Aorta (tissue), 5 donors: ENCODE measurements at places on chromosomes 6 and 20. TPM values are rescaled to one million over a fixed set of nuclear protein-coding genes. Genes with fewer than 3 reads are reported as not detected.
A peak's percentile ranks its signal among the peaks of the same experiment; 100 is the strongest.

DDX43 gene
- polyA plus RNA-seq: not detected

ME1 gene
- polyA plus RNA-seq: 19.8 TPM

DNA sequence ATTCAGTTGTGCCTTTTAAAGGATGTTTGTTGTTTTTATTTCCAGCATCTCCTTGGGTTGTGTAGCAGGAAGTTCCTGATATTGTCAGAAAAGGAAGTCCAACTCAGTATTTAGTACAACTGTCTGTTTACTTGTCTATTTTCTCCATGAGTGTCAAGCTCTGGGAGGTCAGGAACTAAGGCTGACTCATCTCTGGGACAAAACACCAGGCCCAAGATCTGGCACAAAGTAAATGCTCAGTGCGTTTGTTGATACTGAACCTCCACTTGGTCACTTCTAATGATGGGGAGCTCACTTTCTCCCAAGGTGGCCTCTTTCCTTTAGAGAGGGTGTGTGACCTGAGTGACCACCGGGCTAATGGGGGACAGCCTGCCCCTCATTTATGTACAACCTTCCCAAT lies 12.6 kb upstream of the PIGU start:
- H3K4me1 ChIP-seq: no peaks in the 10 kb centered on the region
- H3K27me3 ChIP-seq: no peaks in the 10 kb centered on the region
- H3K36me3 ChIP-seq: no peaks in the 10 kb centered on the region
- DNase-seq: no peak
- no peak overlapping the region for H3K27ac ChIP-seq

- no peak overlapping the region for H3K27ac ChIP-seq
- no peaks in the 10 kb centered on the region for H3K27me3 ChIP-seq
- peak; percentile 77 for DNase-seq
- no peaks in the 10 kb centered on the region for H3K36me3 ChIP-seq
Observed at GRCh38 chr6:27866357-27867050, 45.7 kb downstream of the OR2B2 start.

- H3K36me3 ChIP-seq: no peaks in the 10 kb centered on the region
- no peak overlapping the region for H3K27ac ChIP-seq
- DNase-seq: no peak
- no peaks in the 10 kb centered on the region for H3K4me1 ChIP-seq
- H3K27me3 ChIP-seq: no peaks in the 10 kb centered on the region
- no peak overlapping the region for H3K4me3 ChIP-seq
Observed at GRCh38 chr20:3461911-3462677, 8.7 kb upstream of the ATRN start.

PDE7B gene
- 1.0 TPM for polyA plus RNA-seq

ARFGEF3 gene
- polyA plus RNA-seq: 0.10 TPM

DNA sequence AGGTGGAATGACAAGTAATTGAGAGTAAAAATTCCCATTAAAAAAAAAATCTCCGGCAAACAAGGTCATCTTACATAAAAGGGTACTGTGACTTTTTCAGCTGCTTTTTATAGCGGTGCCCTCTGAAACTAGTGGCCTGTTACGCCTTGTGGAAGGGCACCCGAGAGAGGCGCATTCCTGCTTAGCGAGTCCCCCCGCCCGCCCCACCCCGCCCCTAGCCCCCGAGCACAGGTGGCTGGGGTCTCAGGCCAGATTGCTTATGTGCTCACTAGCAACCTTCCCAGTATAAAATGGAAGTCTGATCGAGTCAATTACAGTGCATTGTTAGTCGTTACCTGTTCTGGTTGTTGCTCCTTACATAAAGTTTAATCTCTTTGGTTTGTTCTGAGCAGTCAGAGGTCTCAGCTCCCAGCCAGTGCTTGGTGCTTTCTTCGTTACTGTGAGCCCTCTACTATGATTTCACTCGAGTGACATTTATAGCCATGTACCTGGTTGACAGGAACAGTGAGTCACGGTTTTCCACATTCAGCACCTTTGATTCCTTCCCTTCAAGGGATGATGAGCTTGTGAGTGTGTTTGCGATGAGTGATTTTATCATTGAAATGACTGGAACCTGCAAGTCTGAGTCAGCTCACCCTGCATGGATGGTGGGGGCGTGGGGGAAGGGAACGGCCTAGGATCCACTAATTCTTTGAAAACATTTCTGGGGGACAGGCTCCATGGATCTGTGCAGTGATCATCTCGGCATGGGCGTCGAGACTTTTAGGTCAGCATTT lies 47.6 kb downstream of the ZDHHC14 start:
- no peak for DNase-seq
- H3K4me3 ChIP-seq: no peak overlapping the region
- H3K4me1 ChIP-seq: no peaks in the 10 kb centered on the region
- H3K27ac ChIP-seq: no peak overlapping the region

- no peaks in the 10 kb centered on the region for H3K36me3 ChIP-seq
- H3K4me1 ChIP-seq: peaks cover 5% of the 10 kb centered on the region
- no peaks in the 10 kb centered on the region for H3K27me3 ChIP-seq
- DNase-seq: no peak
- no peak overlapping the region for H3K27ac ChIP-seq
Observed at GRCh38 chr6:7978736-7979135, 68.1 kb upstream of the TXNDC5 start.

- no peaks in the 10 kb centered on the region for H3K4me1 ChIP-seq
- H3K36me3 ChIP-seq: no peaks in the 10 kb centered on the region
- H3K4me3 ChIP-seq: no peak overlapping the region
- H3K27ac ChIP-seq: no peak overlapping the region
- DNase-seq: no peak
Observed at GRCh38 chr6:53962646-53963045, 148.6 kb upstream of the MLIP start.

WFDC5 gene
- not detected for polyA plus RNA-seq
